Putamen (tissue), 1 donor: ENCODE measurements at places on chromosomes 12 and 14.

DNA sequence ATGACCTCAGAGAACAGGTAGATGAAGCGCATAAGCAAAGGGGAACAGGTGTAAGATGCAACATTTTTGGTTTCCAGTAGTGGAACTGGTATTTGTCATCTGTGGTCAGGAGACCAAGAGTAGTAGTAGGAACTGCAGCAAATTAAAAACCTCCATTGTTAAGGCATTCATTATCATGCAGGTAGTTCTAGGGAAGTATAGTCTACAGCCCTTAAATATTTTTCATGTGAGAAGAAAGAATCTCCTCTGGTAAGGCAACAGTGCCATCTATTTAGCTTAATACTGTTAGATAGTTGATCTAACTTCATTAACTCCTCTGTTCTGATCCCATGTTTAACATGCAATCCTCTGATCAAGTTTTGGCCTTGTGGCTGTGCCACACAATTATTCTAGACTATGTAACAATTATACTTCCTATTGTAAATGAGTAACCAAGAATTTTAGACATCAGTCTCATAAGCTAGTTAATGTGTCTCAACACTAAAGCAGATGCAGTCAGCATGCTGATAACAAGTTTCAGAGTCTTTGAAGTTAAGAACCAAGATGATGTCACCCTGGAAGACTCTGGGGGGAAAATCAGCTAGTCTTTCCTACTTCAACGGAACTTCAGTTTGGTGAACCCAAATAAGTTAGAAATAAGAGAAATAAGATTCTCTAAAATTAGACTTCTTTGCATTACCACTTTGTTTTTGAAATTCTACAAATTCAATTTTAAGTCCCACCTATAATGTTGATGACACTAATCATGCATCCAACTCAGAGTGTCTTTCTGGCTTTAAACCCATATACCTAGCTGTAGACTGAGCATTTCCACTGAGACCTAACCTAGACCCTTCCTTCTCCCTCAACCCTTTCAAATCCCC is 70.9 kb downstream of the STXBP6 start:
- DNase-seq: no peak

- no peak for DNase-seq
These were observed 11.6 kb upstream of the FAM177A1 start for GRCh38 chr14:35034440-35034833.

DNA sequence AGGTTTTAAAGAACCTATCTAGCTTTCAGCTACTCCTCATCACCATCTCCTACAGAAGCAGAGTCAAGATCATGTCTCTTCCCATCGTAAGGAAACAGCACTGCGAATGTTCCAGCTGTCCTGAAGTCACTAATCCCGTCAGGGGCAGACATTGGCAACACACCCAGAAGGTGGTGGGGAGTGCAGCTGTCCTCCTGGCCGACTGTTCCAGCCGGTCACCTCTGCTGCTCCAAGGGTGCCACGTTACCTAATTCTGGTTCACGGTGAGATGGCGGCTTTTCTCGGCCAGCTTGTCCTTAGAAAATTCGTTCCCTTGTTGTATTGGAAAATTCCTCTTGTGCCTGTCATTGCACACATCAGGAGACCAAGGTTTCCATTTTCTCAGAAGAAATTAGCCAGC is 196.2 kb downstream of the ZFP36L1 start:
- no peak for DNase-seq

DNA sequence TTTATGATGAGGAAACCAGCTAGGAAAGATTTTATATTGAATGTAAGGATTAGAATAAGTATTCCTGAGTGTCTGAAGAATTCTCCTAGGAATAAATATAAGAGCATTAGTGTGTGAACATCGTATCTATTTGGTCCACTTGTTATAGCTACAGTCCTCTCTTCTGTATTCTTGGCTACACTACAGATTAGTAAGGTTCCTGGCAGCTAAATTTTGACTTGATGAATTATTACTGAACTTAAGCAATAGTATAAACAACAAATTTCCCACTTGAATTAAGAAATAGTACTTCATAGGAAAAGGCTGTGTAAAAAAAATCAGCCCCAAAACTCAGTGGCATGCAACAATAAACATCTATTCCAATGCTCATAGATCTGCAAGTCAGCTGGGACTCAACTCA is 138.4 kb upstream of the G2E3 start:
- DNase-seq: no peak

GRCh38 chr12:93518725-93519124 is 51.4 kb downstream of the MRPL42 start:
- DNase-seq: no peak

DNA sequence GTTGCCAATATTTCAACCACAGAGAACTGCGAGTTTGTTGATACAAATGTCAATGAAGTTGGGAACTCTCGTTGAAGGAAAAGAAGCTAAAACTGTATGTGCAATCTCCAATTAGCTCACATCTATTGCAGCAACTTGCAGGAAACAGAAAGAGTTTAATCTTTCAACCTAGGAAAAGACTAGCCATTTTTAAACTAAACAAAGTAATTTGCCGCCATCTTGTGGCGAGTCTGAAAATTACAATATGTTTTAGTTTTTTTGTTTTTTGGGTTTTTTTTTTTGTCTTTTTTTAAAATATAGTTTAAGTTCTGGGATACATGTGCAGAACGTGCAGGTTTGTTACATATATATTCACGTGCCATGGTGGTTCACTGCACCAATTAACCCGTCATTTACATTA is 131.2 kb upstream of the FOXG1 start:
- DNase-seq: no peak

DNA sequence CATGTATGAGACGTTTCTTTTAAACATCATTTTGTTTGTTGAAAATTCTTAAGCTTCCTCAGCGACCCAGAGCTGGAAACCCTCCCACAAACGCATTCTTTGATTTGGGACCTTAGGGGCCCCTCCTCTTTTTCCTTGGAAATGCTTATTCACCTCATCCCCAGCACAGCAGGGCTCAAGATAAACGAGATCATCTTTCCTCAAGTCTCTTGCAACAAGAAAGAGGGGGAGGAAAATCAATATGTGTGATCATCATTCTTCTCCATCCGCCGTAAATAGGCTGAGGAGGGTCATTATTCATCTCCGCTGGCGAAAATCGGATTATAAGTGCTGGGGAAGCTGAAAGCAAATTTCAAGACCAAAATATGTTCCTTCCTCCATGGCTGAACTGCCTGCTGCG is 1415.2 kb downstream of the AACS start:
- no peak for DNase-seq

GRCh38 chr14:57508756-57509155 is 15.1 kb upstream of the CCDC198 start:
- DNase-seq: no peak

GRCh38 chr14:33553706-33554278 is 397.1 kb downstream of the EGLN3 start:
- no peak for DNase-seq

- no peak for DNase-seq
These were observed 31.1 kb upstream of the NUBPL start for GRCh38 chr14:31530136-31530535.

DNA sequence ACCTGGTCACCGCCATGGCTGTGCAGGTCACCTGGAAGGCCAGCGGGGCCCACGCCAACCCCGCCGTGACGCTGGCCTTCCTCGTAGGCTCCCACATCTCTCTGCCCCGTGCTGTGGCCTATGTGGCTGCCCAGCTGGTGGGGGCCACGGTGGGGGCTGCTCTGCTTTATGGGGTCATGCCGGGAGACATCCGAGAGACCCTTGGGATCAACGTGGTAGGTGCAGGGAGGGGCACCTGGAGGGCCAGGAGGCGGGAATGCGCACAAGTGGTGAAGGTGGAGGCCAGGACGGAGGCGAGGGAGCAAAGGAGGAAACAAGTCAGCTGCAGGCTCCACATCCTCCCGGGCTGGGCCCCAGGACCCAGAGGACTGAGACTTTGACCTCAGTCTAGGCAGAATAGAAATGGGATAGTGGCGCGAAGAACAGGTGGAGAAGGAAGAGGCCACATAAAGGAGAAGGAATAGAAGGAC is 649 bp downstream of the AQP6 start:
- DNase-seq: no peak

GRCh38 chr12:98587084-98587483 is 6.4 kb upstream of the SLC25A3 start:
- no peak for DNase-seq
